ENCODE measurements at places on chromosomes 2 and 18.
A peak's percentile ranks its signal among the peaks of the same experiment; 100 is the strongest.

DNA sequence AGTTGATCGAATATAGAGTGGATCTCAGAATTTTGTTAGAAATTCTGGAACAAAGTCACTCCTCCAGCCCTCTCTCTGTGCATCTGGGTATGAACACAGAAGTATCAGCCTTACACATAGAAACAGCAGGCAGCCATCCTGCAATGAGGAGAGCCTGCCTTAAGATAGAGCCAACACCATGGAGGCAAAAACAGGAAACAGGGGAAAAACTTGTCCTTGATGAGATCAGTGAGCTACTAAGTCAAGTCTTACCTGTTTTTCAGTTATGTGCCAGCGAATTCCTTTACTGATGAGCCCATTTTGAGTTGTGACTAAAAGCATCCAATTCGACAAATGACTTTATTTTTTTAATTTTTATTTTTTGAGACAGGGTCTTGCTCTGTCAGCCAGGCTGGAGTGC lies 26.6 kb upstream of the MREG start:
- no peak for DNase-seq

- DNase-seq: no peak
Measured at GRCh38 chr2:105775809-105776559, 31.3 kb downstream of the NCK2 start.

- no peak for DNase-seq
Measured at GRCh38 chr2:143150287-143150686, 21.1 kb downstream of the ARHGAP15 start.

DNA sequence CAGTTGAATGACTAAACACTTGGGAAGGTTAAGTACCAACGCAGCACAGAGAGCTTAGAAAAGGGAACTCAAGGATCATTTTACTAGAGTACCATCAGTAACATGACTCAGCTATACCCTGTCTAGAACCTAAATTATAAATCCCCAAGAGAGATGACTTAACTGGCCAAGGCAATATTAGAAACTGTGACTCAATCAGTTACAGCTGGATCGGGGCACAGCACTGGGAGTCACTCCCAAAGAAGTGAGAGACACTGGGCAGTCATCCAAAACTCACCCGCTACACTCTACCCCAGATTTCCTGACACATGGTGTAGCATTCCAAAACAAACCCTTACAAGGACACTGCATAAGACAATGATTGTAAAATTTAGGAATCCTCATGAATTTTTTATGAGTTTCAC lies 17.7 kb downstream of the IWS1 start:
- DNase-seq: no peak

- no peak for DNase-seq
Measured at GRCh38 chr18:73793386-73793785, 354.2 kb downstream of the FBXO15 start.

- no peak for DNase-seq
Measured at GRCh38 chr18:7844418-7844817, 277.3 kb downstream of the PTPRM start.

DNA sequence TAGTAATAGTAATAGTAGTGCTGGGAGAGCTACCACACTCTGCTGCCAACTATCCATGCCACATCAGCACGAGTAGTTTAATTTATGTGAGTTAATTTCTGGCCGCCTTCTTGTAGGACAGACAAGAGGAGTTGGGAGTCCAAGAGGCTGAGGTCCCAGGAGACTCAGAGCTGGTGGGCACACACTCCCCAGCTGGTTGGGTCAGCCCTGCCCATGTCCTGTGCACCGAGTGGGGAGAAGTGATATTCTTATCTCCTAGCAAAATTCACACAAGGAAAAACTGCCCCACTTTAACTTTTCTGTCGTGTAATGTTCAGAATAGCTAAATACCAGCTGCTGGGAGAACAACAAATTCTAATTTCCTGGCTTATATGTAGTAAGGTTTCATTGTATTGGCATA lies 15.2 kb upstream of the MAP4K4 start:
- no peak for DNase-seq

DNA sequence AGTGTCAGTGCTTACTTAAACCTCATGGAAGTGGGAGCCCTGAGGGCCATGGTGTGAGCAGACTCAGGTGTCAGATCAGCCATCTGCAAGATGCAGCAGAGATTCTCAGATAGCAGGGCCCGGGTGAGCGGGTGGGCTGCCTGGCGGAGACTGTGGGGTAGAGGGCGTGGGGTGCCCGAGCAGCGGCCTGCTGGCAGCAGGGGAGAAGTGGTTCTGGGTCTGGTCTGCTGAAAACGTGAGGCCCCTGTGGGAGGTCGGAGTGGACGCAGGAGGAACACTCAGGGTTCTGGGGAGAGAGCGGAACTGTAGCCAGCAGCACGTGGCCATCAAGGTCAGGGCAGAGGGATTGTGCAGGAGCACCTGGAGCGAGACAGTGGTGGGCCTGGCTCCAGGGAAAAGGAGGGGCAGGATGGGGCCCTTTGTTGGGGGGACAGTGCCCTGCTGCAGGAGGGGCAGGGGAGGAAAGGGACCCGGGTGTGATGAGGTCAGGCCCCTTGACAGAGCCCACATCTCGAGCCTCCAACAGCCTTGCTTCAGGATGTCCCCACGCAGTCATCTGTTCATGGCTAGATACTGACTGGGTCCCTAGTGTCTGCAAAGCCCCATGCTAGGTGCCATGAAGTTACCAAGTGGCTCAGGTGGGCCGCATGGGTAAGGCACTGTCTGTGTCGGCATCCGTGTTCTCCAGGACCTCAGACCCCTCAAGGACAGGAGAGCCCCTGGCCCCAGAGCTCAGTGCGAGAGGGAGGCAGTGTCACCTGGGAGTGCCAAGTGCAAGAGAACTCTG lies 2.7 kb upstream of the ESPNL start:
- DNase-seq: no peak

DNA sequence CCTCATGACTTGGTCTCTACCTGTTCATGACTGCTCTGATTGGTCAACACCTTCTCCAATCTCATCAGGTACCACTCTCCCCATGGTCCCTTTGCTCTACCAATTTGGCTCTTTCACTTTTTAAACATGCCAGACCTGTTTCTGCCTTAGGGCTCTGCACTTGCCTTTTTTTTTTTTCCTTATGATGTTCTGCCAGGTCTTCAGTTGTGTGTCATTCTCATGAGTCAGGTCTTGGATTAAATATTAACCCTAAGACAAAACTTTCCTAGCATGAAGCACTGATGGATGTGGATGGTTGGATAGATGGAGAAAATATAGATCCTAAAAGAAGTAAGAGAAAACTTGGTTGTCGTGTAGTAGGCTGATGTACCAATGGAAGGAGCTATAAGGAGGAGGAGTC lies 219.3 kb downstream of the TTC32 start:
- no peak for DNase-seq

DNA sequence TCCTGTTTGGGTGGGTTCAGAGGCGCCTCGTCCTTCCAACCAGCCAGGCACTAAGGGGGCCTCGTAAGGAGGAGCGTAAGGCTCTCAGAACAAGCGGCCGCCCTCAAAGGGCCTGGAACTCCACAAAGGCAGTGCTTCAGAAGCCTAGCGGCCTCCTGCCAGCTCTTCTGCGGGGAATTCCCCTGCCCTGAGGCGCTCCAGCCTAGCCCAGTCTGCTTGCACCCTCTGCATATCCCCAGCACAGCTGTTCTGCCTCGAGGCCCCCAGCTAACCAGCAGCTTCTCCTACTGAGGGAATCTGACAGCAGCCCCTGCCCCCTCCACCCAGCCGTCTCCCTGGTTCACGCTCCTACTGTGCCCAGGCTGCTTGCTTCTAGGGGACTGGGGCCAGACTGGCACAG lies 265.9 kb downstream of the TFCP2L1 start:
- no peak for DNase-seq

DNA sequence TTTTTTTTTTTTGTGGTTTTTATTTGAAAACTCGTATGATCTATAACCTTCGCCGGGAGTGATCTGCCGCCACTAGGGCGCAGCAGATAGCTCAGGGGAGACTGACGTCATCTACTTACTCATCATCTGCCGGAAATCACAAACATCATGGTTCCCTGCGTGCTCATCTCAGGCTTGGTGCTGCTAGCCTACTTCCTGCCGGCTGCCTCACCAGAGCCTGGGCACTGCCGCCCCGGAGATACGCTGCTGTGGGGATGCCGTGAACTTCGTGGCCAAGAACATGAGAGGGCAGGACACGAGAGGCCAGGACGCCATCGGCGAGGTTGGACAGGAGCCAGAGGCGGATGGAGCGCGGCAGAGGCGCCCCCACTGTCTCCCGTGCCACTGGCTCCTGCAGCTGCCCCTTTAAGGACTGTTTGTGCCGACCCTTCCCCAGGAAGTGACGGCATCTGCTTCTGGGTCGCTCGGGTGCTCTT lies 68.8 kb downstream of the DOK6 start:
- no peak for DNase-seq

GRCh38 chr2:9974343-9974742 lies 22.9 kb downstream of the GRHL1 start:
- no peak for DNase-seq

GRCh38 chr2:58629545-58630119 lies 388.5 kb upstream of the FANCL start:
- no peak for DNase-seq

GRCh38 chr18:42196651-42197050 lies 241.6 kb downstream of the PIK3C3 start:
- DNase-seq: no peak

GRCh38 chr2:8794923-8795825 lies 42.2 kb downstream of the KIDINS220 start:
- no peak for DNase-seq

- no peak for DNase-seq
Measured at GRCh38 chr2:103667335-103667884, 905.6 kb downstream of the TMEM182 start.

DNA sequence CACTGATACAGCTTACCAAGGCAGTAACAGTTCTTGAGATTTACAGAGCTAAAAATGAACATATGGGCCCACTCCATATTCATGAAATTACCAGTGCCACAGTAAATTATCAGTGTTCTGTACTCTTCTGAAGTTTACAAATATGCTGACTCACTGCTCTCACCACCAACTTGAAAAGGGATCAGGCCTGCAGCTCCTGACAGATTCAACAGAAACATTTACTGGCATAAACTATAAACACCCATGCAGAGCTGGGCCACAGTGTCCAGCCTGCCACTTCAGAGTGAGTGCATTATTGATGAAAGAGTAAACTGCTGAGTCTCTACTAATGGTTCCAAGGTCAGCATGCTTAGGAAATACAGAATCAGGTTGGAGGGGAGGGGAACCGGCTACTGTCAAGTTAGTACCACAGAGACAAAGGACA lies 83.1 kb downstream of the FARSB start:
- peak; percentile 19 for DNase-seq

- DNase-seq: no peak
Measured at GRCh38 chr2:77813599-77813998, 291.4 kb upstream of the LRRTM4 start.

GRCh38 chr2:232236200-232236599 lies 142.4 kb upstream of the ALPP start:
- DNase-seq: no peak

- DNase-seq: no peak
Measured at GRCh38 chr2:217802876-217803652, 199.7 kb downstream of the TNS1 start.

DNA sequence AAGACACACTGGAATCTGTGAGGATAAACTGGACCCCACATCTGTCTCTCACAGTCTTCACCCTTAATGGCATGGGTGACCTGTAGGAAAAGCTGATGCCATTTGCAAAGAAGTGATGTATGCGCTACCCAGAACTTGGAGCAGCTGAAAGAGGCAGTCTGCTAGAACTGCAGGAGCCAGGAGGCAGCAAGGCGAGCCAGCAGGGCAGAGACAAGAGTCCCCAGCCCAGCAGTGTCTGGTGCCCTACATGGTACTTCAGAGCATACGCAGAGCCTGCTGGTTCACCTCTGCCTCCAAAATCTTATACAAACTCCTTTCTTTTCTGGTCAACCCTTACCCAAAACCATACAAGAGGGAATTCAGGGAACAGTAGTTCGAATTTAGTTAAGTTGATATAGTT lies 683.1 kb upstream of the RAB6C start:
- DNase-seq: no peak

GRCh38 chr2:182359990-182360662 lies 66.7 kb downstream of the PDE1A start:
- no peak for DNase-seq

Data from retina (tissue), 1 donor.